Smooth muscle cell of the umbilical artery (primary cell): ENCODE measurements at places on chromosomes 7 and 10. TPM values are rescaled to one million over a fixed set of nuclear protein-coding genes. Genes with fewer than 3 reads are reported as not detected.

HABP2 gene
- total RNA-seq = not detected in 2 replicates

MKX gene
- 0.23 and 2.7 TPM in 2 replicates for total RNA-seq

CRTAC1 gene
- total RNA-seq = under 0.01 TPM in 1 of 2 replicates, not detected in the other

SLC13A4 gene
- total RNA-seq = 0.05 TPM in 1 of 2 replicates, not detected in the other

BLNK gene
- not detected in 2 replicates for total RNA-seq

SLC39A12 gene
- not detected in 2 replicates for total RNA-seq

ITIH2 gene
- under 0.01 TPM in 1 of 2 replicates, not detected in the other for total RNA-seq

GPR37 gene
- 0.23 and 0.30 TPM in 2 replicates for total RNA-seq

NPTX2 gene
- 0.69 and 1.5 TPM in 2 replicates for total RNA-seq

HSPA12A gene
- total RNA-seq = 10.7 and 20.9 TPM in 2 replicates

GIMAP7 gene
- not detected in 2 replicates for total RNA-seq

C7orf33 gene
- total RNA-seq = not detected in 2 replicates
